ENCODE measurements at places on chromosomes 4 and X.
A peak's percentile ranks its signal among the peaks of the same experiment; 100 is the strongest.

DNA sequence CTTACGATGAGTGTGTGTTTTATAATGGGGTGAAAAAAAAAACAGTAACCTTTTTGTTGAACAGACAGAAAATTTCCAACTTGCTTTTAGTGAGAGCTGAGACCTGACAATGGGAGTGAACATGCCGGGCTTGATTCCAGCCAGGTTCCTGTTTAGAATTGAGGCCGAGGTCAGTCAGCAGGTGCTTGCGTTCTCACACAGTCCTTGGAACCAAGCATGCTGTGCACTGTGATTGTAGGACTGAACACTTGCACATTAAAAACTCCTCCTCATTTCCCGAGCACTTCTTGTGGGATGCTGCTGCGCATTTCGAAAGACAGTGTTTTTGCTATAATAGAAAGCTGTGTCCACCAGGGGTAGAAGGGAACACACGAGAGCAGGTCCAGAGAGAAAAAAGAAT lies 51.8 kb downstream of the TMEM131L start:
- no peak for DNase-seq

GRCh38 chr4:170413951-170414350 lies 324.2 kb upstream of the AADAT start:
- DNase-seq = no peak

DNA sequence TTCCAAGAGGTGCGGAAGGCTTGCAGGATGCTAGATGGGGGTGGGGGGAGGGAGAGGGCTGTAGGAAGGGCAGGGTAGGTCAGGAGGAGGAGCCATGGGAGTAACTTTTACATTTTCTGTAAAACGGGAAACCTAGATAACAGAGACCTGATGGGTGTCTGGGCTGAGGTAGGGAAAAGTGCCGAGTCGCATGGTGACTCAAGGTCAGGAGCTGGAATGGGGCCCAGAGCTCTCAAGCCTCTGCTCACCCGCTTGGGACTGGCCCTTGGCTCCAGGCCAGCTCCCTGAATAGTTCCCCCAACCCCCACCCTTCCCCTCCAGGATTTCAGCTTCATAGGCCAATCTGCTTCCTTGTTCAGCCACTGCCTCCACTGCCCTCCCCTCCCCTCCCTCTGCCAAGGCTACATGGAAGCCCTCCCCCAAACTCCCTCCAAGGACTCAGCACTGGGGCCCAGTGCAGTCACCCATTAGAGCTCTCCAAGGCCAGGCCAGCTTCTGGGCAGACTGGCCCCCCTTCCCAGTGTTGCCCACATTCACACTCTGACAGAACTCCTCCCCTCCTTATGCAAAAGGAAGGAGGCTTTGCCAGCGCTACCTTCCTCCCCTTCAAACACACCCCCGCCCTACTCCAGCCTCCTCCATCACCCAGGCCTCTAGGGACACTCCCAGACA lies 43.6 kb downstream of the TSC22D3 start:
- DNase-seq = no peak

DNA sequence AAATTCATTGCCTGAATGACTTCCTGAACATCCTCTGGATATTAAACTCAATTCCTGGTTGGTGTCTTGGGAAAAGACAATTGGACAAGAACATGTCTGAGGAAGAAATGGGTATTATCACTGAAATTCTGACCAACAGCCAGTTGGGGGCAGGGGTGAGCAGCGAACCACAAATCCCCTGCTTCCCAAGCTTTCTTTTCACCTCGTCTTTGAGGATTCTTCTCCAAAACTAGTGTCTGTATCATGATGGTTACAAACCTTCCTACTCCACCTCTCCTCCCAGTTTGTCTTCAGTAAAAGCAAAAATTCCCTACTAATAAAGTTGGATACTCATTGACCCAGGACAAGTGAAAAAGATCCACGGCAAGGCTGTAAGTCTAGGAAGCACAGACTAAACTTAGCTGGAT lies 48.3 kb upstream of the WDR1 start:
- peak; percentile 13 for DNase-seq

DNA sequence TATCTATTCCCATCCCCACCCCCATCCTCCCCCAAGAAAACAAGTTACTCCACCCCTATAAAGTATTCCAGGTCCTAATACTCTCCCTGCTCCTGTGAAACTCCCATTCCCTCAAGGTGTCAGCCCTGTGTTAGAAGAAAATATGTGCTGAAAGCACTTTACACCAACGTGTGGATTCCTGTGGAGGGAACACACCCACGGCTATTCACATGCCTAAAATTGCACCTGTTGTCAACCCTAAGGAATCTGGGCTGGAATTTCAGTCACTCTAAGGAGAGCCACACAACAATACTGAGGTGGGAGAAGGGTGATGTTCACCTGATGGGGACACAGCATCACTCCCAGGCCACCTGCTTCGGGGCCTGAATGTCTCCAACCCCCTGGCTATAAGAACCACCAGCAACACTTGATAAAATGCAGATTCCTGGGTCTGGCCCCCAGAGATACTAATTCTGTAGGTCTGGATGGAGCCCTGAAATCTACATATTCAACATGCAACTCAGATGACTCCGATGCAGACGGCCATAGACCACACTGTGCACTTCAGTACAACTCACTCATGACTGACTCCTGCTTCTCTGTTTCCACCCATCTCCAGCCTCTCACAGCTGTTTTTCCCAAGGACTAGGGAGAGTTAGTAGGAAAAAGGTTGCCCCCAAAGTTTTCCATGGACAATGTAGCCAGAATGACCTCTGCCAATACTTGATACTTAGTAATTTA lies 15.8 kb downstream of the SCD5 start:
- DNase-seq = no peak

DNA sequence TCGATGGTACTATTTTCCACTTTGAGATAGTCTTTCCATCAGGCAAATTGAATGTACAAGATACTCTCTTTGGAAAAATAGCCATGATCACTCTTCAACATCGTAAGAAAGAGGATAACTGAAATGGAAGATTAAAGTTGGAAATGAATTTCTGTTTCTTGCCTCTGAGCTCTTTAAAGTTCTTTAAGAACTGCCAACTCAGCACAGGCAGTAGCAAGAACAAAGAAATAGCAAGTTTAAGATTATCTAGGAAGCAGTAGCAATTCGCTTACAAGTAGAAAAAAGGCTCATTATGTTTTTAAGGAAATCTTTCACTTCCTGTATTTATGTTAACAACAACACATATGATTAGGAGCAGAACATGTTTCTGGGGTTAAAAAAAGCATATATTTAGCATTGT lies 127.6 kb downstream of the CDS1 start:
- no peak for DNase-seq

GRCh38 chrX:34437586-34437985 lies 219.5 kb downstream of the TMEM47 start:
- DNase-seq = no peak

GRCh38 chr4:127400731-127401346 lies 231.9 kb upstream of the INTU start:
- DNase-seq = no peak

- no peak for DNase-seq
These were observed 119.7 kb downstream of the NFKB1 start for GRCh38 chr4:102620697-102621497.

Measured in NCI-H2081 treated with DMSO at 0.1 percent for 48 hours (cell line).